Spinal cord (tissue), 10 donors: ENCODE measurements at places on chromosomes 12 and 14. TPM values are rescaled to one million over a fixed set of nuclear protein-coding genes. Genes with fewer than 3 reads are reported as not detected.

- no peak for DNase-seq
Measured at GRCh38 chr12:59036973-59037762, 116.9 kb upstream of the LRIG3 start.

DNA sequence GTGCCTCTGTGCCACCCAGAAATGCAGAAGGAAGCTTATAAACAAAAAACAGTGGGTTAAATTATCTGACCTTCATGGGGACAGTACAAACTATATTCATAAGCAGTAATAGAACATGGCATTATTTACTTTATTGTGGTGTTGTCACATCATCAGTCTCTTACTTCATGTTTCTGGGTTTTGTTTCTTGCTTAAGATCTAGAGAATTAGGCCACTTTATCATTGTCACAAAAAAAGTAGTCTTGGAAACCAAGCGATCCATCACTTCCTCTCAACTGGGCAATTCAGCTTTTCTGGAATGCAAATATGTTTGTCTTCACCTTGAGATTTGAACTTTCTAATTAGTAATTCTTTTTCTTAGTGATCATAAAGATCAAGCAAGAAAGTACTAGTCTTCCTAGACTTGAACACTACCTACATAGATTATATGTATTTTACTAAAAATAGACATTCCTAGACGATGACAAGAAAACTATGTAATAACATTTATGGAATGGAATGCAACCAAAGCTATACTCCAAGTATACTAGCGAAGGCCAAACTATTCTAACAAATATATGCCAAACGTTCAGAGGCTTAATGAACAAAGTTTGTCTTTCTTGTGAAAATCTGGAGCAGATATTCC, 363.4 kb downstream of the DAD1 start:
- DNase-seq, result no peak

DNA sequence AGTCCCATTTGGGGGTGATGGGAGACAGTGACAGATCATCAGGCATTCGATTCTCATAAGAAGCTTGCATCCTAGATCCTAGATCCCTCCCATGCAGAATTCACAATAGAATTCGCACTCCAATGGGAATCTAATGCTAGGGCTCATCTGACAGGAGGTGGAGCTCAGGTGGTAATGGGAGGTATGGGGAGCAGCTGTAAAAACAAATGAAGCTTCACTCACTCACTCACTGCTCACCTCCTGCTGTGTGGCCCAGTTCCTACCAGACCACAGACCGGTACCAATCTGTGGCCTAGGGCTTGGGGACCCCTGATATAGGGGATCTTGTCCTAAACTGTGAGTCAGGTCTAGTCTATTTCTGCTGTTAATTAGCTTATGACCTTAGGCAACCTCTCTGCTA, 40.1 kb upstream of the EPS8 start:
- no peak for DNase-seq

DNA sequence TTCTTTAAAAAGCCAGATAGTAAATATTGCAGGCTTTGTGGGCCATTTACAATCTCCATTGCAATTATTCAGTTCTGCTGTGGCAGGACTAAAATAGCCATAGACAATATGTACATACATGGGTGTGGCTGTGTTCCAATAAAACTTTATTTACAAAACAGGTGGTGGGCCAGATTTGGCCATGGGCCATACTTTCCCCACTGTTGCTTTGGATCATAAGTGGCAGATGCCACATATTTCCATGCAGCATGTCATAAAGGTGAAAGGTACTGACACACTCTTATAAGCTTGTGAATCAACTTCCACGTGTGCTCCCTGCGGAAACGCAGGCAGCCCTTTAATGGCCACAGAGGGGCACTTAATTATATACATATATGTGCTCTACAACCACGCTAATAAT, 244.4 kb upstream of the FOXN3 start:
- DNase-seq, result no peak

GRCh38 chr14:71659159-71659558, 273.1 kb upstream of the RGS6 start:
- no peak for DNase-seq

Gene ITPK1
- polyA plus RNA-seq, result 147 TPM

DNA sequence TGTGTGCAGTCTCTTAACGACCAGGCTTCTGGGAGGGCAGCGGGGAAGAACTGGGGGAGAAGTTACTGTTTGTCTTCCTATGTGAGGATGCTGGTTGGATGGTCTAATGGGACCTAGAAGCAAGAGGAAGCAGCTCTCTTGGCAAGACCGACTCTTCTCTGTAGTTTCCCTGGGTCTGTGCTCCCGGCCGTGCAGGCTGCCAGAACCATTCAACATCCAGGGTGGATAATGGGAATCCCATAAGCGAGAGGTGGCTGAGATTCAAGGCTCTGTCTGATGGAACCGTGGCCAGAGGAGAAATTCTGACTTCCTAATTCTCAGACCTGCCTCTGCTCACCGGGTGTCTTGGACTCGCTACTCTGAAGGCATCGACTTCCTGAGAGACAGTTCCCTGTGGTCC, 561.0 kb upstream of the TBX3 start:
- no peak for DNase-seq

DNA sequence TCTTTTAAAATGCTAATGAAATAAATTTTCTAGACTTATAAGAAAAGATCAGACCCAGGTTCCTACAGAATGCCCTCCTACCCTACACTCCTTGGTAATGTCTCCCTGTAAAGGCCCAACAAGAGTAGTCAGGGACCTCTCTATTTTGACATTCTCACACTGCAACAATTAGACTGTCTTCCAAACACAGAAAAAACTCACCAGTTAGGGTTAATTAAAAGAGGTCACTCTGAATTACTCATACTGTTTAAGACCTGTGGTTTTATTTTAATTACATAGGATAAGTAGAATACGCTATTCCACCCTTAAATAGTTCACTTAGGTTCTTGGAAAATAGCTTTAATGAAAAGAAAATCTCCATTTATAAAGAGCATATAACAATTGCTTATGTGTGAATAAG, 142.4 kb downstream of the ITPR2 start:
- DNase-seq, result no peak

Gene PSMC1
- 112 TPM for polyA plus RNA-seq

DNA sequence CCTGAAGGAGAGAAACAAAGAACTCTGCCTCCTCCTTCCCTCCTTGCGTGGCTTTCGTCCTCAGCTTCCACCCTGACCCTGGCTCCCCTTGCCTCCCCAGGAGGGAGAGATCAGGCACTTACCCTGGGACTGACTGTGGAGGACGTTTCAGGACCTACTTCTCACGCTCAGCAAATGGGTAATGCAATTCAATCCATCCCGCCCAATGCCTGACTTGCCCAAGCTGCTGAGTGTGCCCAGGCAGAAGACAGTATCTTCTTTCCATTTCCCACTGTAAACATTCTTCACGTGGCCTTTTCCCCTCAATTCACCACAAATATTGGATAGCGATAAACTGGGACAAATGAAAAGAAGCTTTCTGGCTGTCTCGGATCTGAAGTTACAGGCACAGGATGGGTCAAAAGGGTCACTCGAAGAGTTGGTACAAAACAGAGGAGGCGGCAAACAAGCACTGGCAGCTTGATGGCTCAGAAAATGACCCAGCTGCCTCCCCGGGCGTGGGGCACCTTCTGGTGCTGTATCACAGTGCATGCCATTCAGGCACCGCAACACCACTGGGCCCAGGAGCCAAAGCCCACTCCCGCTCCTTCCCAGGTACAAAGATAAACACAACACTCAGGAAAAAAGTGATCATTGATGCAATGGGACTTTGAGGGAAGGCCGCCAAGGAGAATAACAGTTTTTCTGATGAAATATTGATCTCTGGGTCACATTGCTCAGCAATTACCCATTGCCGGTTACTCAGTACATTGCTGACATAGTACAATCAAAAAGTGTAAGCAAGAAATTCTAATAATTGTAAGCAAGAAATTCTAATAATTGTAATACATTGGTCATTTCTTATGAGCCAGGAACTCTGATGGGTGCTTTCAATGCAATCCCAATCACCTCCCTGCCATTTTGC, 65.8 kb downstream of the TRIM9 start:
- no peak for DNase-seq

DNA sequence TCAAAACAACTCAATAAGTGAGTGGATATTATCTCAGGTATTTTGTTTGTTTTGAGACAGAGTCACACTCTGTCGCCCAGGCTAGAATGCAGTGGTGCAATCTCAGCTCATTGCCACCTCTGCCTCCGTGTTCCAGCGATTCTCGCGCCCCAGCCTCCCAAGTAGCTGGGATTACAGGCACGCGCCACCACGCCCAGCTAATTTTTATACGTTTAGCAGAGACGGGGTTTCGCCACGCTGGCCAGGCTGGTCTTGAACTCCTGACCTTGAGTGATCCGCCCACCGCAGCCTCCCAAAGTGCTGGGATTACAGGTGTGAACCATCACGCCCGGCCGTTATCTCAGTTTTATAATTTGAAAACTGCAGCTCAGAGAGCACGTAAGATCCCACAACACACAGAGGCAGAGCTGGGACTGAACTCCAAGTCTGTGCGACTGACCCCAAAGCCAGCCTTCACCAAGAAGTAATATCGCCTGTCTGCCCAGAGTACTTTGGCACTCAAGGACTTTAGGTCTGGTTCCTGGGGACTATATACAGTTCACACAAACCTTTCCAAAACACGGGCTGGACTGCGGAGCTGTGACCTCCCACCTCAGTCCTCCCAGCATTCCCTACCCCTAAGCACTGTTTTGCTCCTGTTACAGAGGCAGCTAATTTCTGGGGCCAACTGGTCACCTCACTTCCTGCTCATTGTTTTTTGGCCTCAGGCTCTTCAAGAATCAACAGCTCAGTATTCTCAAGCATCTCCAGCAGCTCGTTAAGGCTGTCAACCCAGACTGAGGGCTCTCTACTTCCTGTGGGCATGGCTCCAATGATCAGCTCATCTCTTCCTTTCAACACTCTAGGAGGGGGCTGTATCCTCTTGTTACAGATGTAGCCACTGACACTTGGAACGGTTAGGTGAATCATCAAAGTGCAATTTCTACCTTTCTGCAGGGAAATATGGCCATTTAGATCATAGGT, 22.5 kb downstream of the TESC start:
- DNase-seq, result no peak

Gene CLEC6A
- not detected for polyA plus RNA-seq

GRCh38 chr12:28242129-28242495, 51.9 kb downstream of the CCDC91 start:
- no peak for DNase-seq

DNA sequence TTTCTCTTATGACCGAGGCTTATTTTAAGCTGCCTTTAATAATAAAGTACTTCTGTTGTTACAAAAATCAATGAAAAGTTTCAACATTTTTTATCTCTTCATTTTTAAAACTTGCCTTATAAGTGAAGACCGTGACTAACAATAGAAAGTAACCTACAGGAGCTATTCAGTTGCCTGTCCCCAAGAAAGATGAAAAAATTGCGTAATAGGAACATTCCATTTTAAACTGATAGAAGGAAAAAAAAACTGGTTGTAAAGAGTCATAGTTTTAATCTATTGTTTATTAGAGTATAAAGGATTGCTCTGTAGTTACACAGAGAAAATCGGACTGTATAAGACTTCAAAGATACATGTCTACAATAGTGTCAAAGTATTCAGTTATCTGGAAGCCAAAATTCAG, 83.3 kb downstream of the DAAM1 start:
- no peak for DNase-seq

DNA sequence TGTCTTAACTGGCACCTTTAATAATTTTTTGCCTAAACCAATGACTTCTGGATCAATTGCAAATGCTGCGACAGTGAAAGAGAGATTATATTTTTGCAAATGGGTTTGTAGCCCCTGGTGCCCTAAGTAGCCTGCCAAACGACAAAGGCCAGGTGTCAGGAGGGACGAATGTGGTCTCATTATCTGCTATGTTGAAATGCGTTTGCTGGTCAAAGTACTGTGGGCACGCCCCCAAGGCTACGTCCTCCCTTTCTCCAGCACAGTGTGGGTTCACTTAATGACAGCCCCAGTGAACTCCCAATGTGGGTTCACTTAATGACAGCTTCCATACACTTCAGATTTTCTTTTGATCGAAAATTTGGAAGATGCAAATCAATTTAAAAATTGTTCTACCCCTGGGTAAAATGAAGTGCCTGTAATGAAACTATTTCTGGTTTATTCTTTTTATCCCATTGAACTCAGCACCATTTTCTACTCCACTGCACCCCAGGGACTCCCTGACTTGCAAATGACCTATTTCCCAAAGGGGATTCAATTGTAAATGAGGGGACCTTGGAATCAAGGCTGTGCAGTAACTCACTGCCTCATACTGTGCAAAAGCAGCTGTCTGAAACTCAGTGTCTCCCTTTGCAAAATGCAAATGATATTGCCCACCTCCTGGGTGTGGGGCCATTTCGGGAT, 1.4 kb downstream of the SERPINA11 start:
- no peak for DNase-seq

Gene SLC6A15
- polyA plus RNA-seq, result 17.9 TPM

- no peak for DNase-seq
Measured at GRCh38 chr12:22130671-22131070, 84.7 kb downstream of the CMAS start.

Gene MIS18BP1
- polyA plus RNA-seq, result 19.4 TPM

GRCh38 chr14:99038431-99038820, 233.6 kb downstream of the BCL11B start:
- DNase-seq, result no peak

- DNase-seq, result no peak
Measured at GRCh38 chr12:13843841-13844240, 137.6 kb downstream of the GRIN2B start.

- DNase-seq, result no peak
Measured at GRCh38 chr14:80304125-80304766, 92.9 kb upstream of the DIO2 start.

Gene ANO2
- polyA plus RNA-seq, result 7.5 TPM

DNA sequence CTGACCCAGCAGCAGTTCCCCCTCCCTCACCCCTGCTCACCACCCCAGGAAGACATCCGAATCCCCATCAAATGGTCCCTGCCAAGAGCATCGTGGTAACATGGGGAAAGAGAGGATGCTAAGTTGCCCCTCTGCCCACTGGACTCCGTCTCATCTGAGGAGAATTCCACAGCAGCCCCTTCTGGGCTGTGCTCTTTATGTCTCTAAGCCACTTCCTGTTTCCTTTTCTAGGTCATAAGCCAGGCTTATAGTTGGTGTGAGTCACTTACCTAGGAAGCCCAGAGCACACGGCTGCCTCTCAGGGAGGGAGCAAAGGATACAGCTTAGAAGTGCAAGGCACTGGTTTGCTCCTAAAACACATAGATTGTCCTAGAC, 76.0 kb downstream of the VCPKMT start:
- no peak for DNase-seq

Gene VWF
- polyA plus RNA-seq, result 34.5 TPM

- DNase-seq, result no peak
Measured at GRCh38 chr14:65462411-65462810, 49.9 kb downstream of the FUT8 start.

Gene TMEM233
- polyA plus RNA-seq, result 3.8 TPM
